NCI-H2107 (cell line): ENCODE measurements at places on chromosomes 7 and 10.
A peak's percentile ranks its signal among the peaks of the same experiment; 100 is the strongest.

GRCh38 chr7:134443396-134444070 is 15.4 kb downstream of the AKR1B1 start:
- DNase-seq, result no peak

DNA sequence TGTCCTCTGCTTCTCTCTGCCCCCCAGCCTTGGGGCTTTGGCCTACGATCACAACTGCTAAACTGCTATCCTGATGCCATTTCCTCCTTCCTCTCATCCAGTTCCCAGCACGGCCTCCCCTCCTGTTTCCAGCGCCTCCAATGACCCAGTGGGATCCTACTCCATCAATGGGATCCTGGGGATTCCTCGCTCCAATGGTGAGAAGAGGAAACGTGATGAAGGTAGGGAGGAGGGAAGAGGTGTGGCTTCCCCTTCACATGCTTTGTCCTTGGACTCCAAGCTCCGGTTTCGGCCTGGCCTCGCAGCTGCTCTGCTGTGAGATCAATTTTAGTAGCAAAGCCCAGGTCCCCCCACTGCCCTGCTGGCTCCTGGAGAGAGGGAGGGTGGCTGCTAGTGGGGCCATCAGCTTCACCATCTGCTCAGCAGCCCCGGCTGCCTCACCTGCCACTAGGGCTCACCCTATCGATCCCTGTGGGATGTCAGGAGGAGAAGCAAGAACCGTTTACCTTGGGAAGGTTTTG is 35.8 kb downstream of the PAX2 start:
- no peak for DNase-seq

DNA sequence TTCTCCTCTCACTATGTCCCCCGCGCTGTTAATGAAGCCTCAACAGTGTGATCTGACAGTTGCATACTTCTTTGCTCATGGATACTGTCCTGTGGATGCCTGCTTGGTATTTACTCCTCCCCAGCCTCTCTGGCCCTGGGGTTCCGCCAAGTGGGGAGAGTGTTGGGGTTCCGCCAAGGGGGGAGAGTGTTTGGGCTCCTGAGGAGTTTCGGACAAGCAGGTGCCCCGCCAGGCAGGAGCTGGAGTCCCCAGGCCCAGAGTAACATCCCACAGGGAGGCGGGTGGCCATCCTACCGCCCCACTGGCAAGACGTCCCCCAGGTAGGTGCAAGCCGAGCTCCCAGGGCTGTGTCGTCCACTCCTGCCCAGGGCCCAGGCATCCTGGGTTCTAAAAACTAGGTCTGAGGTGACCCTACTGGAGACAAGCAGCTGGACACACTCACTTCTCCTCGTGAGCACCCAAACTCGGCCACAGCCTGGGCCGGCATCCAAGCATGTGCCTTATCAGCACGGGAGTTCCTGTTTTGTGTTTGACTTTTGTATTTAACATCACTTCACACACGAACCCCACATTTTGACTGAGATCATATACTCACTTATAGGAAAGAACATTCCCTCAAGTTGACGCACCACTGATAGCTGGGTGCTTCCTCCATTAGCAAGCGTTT is 34.2 kb downstream of the CAMK2B start:
- no peak for DNase-seq

GRCh38 chr10:48473704-48474103 is 131.2 kb downstream of the ARHGAP22 start:
- DNase-seq, result no peak

DNA sequence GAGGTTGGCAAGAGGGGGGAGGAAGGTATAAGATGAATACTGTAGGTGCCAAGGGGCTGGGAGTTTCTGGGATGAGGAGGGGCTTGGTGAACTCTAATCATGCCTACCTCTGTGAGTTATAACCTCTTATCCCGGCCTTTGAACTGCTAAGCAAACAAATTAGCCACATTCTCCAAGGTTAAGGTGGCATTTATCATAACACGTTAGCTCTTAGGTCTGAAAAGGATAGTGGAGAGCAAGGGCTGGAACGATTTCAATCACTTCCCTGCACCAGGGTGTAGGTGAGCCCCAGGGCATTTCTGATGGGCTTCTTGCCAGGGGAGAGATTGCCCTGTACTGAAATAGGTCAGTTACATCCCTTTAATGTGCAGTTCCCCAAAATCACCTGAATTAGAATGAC is 28.6 kb upstream of the DMBT1 start:
- DNase-seq, result no peak

DNA sequence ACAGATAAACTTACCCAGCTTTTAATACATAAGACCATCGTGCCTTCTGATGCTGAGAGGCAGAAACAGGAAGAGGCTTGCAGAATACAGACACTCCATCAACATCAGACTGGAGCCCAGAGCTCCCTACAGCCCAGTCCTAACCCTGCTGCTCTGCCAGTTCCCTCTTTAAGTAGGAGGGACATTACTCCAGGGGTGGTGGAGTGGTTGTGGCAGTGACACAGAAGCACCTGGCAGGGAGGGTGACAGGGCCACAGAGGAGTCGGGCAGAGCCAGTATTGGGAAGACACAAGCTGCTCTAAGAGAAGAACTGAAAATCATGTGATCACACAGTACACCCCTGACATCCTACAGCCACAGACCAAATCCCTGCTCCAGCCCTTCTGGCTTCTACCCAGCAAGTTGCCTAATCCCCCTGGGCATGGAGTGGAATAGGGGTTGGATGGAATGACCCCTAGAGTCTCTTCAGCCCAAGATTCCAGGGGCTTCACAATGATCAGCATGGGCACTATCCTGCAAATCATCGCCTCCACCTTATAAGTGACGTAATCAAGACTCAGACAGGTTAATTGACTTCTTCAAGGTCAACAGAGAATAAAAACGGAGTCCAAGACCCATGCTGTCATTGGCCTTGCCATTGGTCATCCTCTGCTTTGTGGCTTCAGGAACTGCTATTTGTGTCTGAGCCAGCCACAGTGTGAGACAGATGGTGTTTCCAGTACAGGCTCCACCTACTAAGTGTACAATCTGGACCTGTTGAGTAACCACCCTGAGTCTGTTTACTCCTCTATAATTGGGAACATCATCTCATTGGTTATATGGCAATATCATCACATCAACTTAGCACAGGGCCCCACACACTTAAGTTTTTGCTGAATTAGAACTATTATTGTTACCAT is 61.1 kb upstream of the ZMIZ1 start:
- no peak for DNase-seq

DNA sequence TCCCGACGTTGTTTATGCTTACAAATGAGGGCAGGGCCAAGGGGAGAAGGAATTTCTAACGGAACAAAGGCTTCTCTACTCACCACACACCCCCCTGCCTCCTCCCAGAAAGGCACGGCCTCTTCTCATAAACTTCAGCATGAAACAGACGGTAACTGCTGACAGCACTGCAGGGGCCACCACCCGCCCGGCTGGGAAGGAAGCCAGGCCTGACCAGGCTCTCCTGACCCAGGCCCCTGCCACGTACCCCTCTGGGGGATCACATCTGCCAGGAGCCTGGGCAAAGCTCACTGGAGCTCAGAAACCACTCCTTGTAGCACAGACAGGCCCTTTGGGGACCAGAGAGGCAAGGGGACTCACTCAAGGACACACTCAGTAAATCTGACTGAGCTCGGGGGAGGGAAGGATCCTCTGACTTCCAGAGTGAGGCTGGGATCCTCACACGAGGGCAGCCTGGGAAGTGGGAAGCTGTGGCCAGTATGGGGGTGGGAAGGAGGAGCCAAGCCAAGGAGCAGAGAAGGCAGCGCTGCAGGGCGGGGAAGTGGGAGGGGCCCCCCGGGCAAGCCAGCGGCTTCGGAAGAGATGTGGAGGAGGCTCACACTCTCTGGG is 46.1 kb downstream of the ZCCHC24 start:
- no peak for DNase-seq

DNA sequence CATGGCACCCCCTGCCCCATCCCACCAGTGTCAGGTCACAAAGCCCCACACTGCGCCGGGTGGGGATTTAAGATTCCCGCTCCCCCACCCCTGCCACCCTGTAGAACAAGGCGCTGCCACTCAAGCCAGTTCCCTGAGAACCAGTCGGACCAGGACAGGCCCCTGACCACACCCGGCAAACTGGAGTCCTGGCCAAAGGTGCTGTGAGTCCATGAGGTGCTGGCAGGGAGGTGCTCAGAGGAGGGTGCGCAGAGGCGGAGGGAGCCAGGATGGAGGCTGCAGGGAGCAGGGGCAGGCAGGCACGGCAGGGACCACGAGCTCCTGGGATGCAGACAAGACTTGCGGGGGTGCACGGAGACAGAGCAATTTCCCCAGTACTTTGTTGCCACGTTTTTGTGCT is 19.7 kb upstream of the GDI2 start:
- DNase-seq, result no peak

DNA sequence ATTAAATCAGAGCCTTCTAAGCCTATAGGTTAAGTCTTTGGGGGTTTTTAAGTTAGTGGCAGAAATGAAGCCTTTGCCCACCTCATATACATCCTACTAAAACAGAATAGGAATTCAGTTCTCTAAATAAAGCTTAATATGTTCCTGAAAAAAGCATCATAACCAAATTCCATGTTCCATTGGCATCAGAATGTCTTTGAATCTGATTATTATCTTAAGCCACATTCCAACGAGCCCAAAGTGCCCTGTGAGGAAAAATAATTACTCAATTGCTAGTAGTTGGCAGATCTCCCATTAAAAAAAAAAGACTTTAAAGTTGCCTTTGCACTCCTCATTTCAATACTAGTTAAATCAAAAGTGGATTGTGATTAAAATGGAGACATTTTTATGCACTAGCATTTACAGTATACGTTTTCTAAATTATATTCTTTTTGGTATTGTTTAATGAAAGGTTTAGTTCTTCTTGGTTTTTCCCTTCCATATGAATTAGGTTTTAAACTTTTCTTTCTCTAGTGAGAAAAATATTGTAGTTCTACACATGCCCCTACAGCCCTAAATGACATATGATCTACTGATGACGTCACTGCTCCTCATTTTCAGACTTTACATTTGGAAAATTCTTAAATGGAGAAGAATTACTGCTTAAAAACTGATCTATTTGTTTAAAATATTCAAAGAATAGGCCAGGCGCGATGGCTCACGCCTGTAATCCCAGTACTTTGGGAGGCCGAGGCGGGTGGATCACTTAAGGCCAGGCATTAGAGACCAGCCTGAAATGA is 54.3 kb upstream of the CABCOCO1 start:
- DNase-seq, result no peak

DNA sequence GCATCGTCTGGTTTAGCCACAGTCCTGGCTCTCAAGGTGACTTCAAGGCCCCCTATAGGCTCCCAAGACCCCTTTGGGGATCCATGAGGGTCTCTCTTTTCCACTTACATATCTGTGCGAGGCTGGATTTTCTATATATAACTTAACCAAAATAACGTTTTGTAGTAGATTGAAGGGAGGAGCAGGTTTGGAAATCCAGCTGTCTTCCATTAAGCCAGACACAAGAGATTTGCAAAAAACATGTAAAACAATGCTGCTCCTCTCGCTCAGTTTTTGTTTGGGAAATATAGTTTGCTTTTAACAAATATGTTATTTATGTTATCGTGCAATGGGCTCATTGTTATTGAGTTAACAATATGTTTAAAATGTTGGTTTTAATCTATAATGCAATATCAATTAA is 811.2 kb downstream of the TYW1 start:
- DNase-seq, result no peak

- peak; percentile 47 for DNase-seq
Observed at GRCh38 chr7:69847921-69848612, 249.8 kb downstream of the AUTS2 start.

GRCh38 chr7:154919344-154920225 is 83.3 kb downstream of the PAXIP1 start:
- DNase-seq, result no peak
